ENCODE measurements at places on chromosomes 13 and 19. TPM values are rescaled to one million over a fixed set of nuclear protein-coding genes. Genes with fewer than 3 reads are reported as not detected.
A peak's percentile ranks its signal among the peaks of the same experiment; 100 is the strongest.

The CACNG7 gene
- polyA plus RNA-seq = not detected

The ZIK1 gene
- polyA plus RNA-seq = 2.5 TPM

The SPATA13 gene
- polyA plus RNA-seq = 0.28 TPM

The ZNF14 gene
- polyA plus RNA-seq = 1.2 TPM

The CCDC9 gene
- polyA plus RNA-seq = 15.3 TPM

The DAND5 gene
- polyA plus RNA-seq = 0.08 TPM

DNA sequence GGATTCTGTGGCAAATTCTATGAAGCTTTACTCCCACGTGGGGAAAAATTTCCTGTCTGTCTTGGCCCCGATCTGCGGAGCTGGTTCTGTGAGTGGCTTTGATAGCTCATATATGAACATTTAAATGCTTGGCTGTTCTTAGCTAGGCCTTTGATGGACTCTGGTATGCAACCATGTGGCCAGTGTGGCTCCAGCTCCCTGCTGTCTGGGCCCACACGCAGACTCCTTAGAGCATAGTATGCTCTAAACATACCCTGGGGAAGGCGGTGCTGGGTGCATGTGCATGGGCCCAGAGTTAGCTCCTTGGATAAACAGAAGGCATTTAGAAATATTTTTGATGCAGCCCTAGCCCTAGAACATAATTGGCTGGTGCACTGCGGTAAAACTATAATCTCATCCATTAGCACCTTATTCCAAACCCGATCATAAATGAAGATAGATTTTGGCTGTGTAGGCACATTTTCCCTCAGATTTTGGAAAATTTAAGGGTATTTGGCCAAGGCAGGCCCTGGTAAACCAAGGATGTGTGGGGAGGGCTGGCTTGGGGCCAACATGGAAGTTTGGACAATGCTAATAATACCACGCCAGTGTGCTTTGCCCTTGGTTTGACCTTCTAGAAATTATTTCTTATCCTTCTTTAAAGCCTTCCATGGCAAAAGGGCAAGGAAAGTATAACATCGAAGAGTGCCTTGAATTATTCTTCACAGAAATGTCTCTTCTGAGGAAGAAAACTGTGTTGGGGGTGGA is 153.5 kb downstream of the LMO7 start:
- no peak for DNase-seq

DNA sequence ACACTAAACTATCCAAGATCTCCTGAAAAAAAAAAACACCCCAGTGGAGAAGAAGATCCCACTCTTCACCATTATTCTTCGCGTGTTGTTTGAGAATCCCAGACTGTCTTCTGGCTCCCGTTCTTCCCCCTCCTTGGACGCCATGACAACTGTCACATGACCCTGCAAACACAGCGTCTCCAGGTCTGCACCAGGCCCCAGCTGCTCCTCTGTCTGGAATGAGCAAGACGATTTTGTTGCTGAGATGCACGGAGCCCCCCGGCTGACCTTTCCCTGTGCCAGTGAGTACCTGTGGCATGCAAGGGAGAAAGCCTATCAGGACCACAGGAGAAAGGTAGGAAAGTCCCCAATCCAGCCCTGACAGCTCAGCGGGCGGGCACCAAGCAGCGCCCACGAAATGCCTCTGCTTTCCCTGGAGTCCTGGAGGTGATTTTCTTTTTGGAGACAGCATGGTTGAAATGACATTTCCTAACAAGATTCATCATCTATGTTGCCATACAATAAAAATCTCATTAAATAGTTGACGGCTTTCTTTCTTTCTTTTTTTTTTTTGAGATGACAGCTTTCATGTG is at the start of gene CFAP97D2:
Gene CFAP97D2, plus strand, starts transcription at position 171 of the 572 bp plus-strand sequence. Its CDS starts 74 bp downstream, at position 245.
- DNase-seq = no peak

DNA sequence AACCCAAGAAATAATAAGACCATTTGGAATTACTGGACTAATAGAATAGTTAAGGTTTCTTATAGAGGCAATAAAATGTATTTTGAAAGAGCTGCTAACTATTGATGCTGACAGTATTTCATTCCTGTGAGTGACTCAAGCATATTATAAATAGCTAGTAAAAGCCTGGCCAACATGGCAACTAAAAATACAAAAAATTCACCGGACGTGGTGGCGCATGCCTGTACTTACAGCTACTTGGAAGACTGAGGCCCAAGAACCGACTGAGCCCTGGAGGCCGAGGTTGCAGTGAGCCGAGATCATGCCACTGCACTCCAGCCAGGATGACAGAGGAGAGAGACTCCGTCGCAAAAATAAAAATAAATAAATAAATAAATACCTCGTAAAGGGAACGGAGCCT is 5.4 kb upstream of the ICAM3 start:
- DNase-seq = no peak

DNA sequence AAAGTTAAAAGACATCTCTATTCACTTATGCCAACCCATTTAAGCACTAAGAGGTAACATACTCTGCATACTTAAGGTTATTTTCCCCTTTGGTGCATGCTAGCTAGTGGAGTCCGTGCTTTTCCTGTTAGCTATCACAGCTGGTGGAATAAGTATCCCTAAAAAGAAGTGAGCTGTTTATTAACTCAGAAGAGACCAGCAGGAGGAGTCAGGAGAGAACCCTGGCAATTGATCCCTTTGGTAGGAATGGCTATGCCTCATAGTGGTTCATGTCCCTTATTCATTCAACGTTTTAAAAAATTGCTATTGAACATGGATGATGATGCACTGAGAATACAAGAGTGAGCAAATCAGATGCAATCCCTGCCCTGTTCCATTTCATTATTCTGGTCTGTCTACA is 12.4 kb upstream of the NEK5 start:
- DNase-seq = no peak

DNA sequence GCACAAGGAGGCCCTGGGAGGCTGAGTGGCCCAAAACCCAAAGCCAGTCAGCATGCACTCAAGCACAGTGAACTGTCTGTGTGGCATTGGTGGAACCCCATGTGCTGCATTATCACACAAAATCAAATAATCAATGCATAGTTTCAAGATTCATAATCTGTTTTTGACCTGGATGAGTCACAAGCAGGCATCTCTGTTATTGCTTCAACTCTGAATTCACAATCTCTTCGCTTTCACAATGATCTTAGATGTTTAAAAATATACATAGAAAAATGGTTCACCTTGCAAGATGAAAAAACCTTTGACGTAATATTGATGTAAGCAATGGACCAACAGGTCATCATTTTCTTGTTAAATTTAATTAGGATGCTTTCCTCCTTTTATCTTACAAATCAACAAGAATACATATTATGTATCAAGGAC is 455.4 kb downstream of the IRS2 start:
- DNase-seq = peak; percentile 52

- DNase-seq = no peak
Measured at GRCh38 chr13:111947876-111948275, 119.1 kb upstream of the SOX1 start.

DNA sequence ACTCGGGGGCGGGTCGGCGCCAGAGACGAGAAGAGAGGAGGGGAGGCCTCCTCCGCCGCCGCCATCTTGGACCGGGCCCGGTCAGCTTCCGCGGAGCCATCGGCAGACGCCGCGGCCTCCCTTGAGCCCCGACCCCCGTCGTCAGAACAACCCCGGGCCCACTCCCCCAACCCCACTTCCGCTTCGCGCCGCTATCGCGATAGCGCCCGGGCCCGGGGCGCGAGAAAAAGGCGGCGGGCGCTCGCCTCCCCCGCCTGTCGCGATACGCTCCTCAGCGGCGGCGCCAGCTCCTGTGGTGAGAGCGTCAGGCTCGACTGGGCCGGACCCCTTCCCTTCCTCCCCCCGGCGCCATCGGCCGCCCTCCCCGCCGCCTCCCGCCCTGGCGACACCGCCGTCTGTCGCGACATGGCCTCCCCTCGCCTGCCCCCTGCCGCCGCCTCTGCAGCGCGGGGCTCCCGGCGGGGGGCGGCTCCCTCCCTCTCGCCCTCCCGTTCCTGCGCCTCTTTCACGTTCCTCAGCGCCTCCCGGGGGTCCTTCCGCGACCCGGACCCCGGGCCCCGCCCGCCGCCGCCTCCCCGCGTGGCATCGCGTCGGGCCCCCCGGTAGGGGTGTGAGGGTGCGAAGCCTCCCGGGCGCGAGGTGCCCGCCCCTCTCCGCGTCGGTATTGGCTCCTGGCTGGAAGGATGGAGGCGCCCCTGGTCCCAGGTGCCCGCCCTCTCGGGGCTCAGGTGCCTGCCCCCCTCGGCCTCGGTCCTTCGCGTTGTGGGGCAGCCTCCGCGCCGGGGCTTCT is at the start of gene CNOT3:
Gene CNOT3, plus strand, starts transcription at position 64 of the 790 bp plus-strand sequence. CDS start 5,217 bp downstream, outside the sequence.
- no peak for DNase-seq

- peak; percentile 12 for DNase-seq
Measured at GRCh38 chr13:26051657-26052311, at the start of gene SHISA2. TSS of gene SHISA2 (minus strand) at chr13:26052016. CDS start at chr13:26050975, 1,041 bp downstream.

DNA sequence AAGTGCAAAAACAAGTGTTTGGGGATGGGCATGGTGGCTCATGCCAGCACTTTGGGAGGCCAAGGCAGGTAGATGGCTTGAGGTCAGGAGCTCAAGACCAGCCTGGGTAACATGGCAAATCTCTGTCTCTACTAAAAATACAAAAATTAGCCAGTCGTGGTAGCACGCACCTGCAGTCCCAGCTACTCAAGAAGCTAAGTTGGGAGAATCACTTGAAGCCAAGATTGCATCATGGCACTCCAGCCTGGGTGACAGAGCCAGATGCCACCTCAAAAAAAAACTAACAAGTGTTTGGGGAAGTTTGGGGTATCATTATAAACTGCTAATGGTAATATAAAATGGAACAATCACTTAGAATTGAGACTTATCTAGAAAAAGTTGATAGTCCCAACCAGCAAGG is 24.6 kb downstream of the XPO4 start:
- no peak for DNase-seq

DNA sequence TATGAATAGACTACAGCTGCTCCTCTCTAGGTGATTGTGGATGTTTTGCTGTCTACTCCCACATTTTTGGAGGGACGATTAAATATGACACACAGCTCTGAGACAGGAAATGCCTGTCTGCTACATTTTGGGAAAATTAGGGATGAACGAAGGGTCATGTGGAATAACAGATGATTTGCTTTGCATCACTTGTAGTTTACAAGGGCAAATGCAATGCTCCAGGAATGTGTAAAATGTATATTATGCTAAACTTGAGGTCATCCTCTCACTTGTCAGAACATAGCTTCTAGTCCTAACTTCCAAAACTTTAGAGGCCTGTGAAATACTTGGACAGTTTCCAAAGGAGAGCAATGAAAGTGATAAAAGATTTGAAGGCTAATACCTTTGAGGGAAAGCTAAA is 284.2 kb upstream of the DACH1 start:
- peak; percentile 94 for DNase-seq

Measured in foreskin keratinocyte (primary cell).